ENCODE measurements at places on chromosomes 7 and 10.

DNA sequence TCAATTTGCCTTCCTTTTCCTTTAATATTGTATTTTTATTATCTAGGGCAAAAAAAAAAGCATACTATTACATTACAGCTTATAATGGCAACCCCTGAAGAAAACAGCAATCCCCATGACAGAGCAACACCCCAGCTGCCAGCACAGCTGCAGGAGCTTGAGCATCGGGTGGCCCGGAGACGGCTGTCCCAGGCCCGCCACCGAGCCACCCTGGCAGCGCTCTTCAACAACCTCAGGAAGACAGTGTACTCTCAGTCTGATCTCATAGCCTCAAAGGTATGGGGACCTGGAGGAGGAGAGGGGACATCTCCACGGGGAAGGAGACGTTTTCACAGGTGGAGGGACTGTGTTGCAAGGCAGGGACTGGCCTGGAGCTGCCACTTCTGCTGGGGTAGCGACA is 6.8 kb downstream of the STRA8 start:
- DNase-seq: no peak

- no peak for DNase-seq
Measured at GRCh38 chr7:133003052-133003910, 78.6 kb downstream of the CHCHD3 start.

DNA sequence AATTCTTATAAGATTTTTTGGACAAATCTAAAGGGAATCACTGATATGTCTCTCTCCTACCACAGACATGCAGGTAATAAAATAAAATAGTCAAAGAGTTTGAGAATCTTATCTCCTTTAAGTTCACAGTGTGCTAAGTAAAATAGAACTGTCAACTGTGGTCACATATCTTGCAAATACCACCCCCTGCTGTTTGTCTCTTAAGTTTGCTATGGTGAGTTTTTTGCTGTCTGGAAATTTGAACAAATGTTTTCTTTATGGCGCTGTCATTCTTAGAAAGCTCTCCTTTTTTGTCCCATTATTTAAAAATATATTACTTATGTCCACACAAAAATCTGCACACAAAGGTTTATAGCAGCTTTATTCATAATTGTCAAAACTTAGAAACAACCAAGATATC is 19.6 kb downstream of the GIMAP5 start:
- peak; percentile 9 for DNase-seq

GRCh38 chr7:103764901-103765300 is 224.6 kb downstream of the RELN start:
- DNase-seq: no peak

DNA sequence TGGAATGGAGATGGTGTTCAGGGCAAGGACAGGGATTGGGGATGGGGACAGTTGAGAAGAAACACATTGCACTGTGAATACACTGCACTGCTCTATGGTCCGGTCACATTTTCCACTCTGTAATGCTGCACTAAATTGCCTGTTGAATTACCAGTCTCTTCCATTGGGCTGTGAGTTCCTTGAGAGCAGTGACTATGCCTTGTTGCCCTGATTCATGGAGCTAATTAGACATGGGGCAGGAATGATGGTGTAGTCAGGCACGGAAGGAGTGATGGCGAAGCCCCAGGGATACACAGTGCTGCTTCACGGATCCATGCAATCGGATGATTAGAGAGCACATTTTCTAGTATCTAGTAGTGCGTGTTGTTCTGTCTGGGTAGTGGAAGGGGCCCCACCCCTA is 25.4 kb upstream of the GPAM start:
- peak; percentile 61 for DNase-seq

DNA sequence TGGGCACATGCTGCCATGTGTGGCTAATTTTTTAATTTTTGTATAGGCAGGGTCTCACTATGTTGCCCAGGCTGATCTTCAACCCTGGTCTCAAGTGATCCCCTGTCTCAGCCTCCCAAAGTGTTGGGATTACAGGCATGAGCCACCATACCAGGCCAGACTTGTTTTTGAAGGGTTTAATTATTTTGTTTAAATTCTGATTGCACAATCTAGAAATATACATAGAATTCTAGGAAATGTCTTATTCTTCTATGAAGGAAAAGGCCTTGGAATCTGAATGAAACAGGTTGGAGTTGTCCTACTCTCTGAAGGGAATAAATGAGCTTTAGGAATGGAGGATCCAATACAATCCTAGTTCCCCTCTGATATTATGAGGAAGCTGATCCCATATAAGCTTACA is 15.5 kb upstream of the JCAD start:
- DNase-seq: no peak
